ENCODE measurements at places on chromosomes 2 and 18.
A peak's percentile ranks its signal among the peaks of the same experiment; 100 is the strongest.

DNA sequence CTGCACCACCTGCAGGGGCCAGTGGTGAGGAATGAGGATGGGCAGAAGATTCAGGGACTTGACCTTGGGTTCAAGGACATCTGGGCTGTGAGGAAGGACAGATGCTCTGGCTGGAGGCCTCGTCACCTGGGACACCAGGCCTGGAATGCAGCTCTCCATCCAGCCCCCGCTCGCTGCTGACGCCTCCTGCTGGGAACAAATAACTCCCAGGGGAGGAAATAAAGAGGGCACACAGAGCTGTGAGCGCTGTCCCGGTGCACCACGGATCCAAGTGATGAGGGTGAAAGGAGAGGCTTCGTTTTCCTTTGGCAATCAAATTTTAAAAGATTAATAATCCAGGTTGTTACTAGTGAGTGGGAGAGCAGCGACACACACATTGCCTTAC lies 368.0 kb upstream of the MYT1L start:
- H3K4me3 ChIP-seq: no peak overlapping the region
- H3K4me1 ChIP-seq: peaks cover 18% of the 10 kb centered on the region
- H3K36me3 ChIP-seq: no peaks in the 10 kb centered on the region
- no peaks in the 10 kb centered on the region for H3K27me3 ChIP-seq
- H3K27ac ChIP-seq: no peak overlapping the region

DNA sequence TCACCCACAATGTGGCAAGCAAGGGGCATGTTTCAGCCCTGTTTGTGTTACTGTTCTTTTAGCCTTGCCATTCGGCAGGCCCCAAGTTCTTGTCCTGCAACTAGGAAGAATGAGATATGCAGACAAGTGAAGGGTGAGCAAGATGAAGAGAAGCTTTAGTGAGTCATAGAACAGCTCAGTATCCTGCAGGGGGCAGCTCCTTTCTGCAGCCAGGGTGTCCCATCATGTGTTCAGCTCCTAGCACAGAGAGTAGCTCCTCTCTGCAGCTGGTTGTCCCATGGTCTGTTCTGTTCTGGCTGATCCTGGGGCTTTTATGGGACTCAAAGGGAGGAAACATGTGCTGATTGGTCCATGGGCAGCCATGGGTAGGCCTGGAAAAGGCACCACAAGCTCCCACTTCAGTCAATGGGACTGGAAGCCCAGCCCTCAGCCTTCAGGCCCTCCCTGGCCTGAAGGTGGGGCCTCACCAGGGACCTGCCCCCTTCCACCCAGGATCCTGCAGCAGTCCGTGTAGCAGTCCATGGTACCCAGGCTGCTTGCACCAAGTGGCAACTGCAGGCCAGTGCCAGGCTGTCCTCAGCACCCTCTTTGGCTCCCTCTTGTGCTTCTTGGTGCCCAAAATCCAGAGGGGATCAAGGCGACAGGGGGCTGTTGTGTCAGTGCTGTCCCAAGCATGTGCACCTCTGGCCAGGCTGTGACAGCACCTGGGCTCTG lies 326.4 kb downstream of the NR4A2 start:
- no peaks in the 10 kb centered on the region for H3K36me3 ChIP-seq
- no peaks in the 10 kb centered on the region for H3K4me1 ChIP-seq
- no peak overlapping the region for H3K27ac ChIP-seq
- H3K4me3 ChIP-seq: no peak overlapping the region
- no peaks in the 10 kb centered on the region for H3K27me3 ChIP-seq

DNA sequence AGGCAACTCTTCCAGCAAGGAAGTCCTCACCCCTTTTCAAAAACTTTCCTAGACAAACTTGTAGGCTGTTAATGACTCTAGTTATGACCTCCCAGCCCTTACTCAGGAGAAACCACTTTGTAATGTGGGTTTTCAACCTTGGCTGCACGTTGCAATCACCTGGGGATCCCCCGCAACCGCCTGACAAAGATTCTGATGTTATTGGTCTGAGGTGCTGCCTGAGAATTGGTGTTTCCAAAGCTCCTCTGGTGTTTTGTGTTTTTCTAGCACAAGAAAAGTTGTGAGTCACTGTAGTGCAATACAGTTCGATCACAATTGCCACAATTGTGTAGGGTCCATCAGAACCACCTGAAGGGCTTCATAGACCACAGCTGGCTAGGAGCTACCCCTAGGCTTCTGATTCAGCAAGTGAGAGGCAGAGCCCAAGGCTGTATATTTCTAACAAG lies 121.6 kb downstream of the SP100 start:
- no peak for DNase-seq
- no peak overlapping the region for H3K27ac ChIP-seq
- no peak overlapping the region for H3K4me3 ChIP-seq
- peaks cover 17% of the 10 kb centered on the region for H3K36me3 ChIP-seq
- H3K4me1 ChIP-seq: no peaks in the 10 kb centered on the region

DNA sequence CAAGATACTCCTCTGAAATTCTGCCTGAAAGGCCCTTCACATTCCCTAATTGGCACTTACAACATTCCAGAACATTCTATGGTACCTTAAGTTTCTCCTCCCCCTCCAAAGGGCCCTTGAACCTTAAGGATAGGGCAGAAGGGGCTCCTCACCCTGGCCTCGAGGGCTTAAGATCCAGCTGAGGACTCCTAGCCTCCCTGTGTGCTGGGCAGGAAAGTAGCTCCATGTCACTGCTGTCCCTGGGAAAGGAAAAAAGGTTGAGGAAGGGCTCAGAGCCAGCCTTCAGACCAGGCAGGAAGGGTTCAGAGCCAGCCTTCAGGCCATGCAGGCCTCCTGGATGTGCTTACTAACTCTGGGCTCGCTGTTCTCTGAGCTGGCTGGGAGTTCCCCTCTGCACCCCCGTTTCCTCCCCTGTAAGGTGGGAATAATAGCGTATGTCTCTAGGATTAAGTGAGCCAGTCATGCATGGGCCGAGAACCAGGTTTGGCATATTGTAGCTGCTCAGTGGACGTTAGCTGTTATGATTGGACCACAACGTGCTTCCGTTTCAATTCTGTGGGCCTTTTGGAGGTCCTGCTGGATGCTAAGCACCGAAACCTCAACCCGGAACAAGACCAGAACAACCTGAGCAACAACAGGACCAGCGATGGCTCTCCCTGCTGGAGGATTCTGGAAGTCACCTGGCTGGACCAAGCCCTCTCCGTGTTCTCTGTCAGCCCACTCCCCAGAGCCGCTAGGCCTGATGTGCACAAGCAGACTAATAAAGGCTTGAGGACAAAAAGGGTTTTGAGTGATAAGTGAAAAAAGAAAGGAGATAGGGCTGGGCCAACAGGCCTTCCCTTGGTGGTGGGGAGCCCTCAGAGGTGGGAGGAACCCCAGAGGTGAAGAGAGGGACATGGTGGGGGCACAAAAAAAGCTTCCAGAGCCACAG lies 1.0 kb upstream of the B3GNT7 start:
- no peaks in the 10 kb centered on the region for H3K36me3 ChIP-seq
- no peak for DNase-seq
- peaks cover 6% of the 10 kb centered on the region for H3K27me3 ChIP-seq
- peak overlapping the region; percentile 4 for H3K4me3 ChIP-seq
- peak overlapping the region; percentile 15 for H3K27ac ChIP-seq

- peak; percentile 54 for DNase-seq
- H3K36me3 ChIP-seq: peaks cover 4% of the 10 kb centered on the region
- H3K27me3 ChIP-seq: no peaks in the 10 kb centered on the region
These were observed 113.7 kb downstream of the XRCC5 start for GRCh38 chr2:216222650-216223352.

DNA sequence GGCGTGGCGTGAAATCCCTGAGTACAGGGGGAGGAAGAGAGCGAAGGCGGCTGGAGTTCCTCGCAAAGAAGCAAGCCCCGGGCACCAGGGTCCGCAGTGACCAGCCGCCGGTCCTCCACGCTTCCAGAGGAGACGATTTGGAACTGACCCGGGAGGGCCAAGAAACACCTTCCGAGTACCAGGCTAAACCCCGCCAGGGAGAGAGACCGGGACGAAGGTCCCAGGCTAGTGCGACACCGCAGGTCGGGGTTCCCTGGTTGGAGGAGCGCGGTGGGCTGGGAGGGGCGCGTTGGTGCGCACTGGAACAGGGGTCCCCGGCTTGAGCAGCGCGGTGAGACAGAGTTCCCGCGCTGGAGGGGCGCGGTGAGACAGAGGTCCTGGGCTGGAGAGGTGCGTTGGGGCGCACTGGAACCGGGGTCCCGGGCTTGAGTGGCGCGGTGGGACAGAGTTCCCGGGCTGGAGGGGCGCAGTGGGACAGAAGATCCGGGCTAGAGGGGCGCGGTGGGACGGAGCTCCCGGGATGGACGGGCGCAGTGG lies 901 bp downstream of the WDFY1 start:
- DNase-seq: peak; percentile 62
- H3K27me3 ChIP-seq: no peaks in the 10 kb centered on the region
- peaks cover 7% of the 10 kb centered on the region for H3K4me1 ChIP-seq
- H3K27ac ChIP-seq: no peak overlapping the region

DNA sequence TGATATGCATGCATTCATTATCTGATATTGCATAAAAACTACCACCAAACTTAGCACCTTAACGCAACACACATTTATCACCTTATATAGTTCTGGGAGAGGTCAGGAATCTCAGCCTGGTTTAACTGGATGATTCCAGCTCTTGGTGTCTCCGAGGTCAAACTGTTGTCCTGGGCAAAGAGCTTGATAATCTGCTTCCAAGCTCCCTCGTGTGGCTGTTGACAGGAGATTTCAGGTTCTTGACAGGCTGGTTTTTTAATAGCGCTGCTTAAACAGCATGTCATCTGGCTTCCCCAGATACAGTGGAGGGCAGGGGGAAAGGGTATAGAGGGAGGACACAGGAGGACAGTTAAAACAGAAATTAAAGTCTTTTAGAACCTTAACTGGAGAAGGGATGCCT lies 785.0 kb downstream of the CNTNAP5 start:
- no peak overlapping the region for H3K4me3 ChIP-seq
- no peaks in the 10 kb centered on the region for H3K36me3 ChIP-seq
- H3K4me1 ChIP-seq: no peaks in the 10 kb centered on the region

Measured in common myeloid progenitor, CD34-positive (primary cell).